ENCODE measurements at places on chromosomes 1 and 21. TPM values are rescaled to one million over a fixed set of nuclear protein-coding genes. Genes with fewer than 3 reads are reported as not detected.

DNA sequence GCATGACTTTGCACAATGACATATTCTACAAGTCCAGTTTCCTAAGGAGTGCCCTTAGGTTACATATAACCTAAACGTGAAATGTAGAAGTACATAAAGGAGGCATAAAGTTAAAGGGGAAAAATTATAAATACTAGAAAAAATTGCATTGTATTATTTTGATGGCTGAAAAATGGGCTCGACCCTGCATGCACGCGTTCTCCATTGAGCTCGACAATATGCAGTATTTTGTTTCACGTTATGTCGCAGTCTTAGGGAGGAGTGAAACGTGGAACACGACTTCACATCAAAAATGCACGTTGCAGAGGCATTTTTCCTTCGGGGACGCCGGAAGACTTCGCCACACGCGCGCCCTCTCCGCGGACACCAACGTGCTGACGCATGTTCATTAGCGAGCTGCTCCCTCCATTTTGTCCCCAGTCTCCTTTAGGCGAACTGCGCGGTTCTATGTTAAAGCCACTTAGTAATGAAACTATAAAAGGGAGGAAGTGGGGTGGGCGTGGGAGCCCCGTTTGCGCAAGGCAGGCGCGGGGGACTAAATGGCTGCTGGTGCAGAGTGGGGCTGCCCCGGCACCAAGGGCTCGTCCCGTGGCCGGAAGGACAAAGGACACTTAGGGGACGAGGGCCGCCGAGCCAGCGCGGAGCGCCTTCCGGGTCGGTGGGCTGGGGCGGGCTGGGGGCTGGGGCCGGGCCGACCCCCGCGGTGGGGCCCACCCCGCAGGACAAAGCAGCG is 749 bp upstream of the COX20 start:
- DNase-seq: peak; percentile 95

DNA sequence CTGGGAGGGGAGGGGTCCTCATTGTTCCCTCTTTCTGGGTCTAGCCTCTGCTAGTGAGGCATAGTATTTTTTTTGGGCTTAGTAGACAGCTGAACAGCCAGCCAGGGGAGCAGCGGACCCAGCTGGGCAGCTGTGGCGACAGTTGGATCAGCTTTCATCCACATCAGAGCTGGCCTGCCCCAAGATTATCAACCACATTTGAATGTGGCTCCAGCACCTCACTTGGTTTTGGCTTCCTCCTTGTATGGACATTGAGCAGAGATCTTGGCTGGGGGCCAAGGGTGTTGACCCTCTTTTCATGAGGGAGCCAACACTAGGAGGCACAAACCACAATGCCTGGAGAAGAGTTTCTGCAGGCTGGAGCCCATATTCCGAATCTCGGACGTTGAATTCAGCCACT is 25.0 kb downstream of the WNT4 start:
- no peak for DNase-seq

Gene TNNT2
- total RNA-seq: not detected

- DNase-seq: no peak
These were observed 114.1 kb downstream of the RNF220 start for GRCh38 chr1:44519035-44519676.

GRCh38 chr1:51926171-51926812 is 47.8 kb upstream of the NRDC start:
- DNase-seq: peak; percentile 82

Gene RGS1
- total RNA-seq: not detected

Gene GSTM1
- not detected for total RNA-seq

Gene MCOLN2
- total RNA-seq: 1.0 TPM

Gene C4BPA
- not detected for total RNA-seq

Gene KLHDC9
- total RNA-seq: 5.6 TPM

- DNase-seq: no peak
These were observed 23.5 kb upstream of the C1orf174 start for GRCh38 chr1:3923378-3924185.

DNA sequence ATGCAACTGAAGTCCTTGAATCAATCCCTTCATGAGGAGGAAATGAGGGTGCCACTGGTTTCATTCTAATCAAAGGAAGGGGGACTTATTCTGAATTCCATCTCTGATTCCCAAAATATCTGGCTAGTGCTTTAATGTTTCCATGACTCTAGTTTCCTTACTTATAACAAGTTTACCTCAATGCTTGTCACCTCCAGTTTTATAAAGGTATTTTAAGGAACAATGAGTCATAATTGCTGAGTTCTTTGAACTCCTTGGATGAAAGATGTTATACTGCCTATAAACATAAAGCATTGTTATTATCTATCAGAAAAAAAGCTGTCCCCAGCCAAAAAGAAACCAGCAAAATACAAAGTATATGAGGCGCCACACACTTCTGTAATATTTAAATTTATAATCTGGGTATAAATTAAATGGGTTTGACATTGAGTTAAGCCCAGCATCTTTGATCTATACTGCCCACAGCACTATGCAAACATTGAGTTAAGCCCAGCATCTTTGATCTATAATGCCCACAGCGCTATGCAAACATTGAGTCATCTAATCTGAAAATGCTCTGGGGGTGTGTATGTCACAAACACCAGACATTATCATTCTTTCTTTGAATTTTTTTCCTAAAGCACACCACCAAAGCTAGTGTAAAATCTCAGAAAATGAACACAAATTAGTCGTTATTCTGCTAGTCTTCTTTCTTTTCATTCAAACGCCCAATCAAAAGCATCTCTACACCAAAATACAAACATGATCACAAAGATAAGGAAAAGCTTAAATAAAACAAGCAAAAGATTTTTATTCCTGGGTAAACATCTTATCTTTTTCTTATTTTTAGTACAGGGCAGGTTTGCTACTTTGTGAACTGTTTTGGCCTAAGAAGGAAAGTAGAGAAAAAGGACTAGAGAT is 11.5 kb upstream of the CXADR start:
- DNase-seq: no peak

Gene FPGT
- 11.6 TPM for total RNA-seq

DNA sequence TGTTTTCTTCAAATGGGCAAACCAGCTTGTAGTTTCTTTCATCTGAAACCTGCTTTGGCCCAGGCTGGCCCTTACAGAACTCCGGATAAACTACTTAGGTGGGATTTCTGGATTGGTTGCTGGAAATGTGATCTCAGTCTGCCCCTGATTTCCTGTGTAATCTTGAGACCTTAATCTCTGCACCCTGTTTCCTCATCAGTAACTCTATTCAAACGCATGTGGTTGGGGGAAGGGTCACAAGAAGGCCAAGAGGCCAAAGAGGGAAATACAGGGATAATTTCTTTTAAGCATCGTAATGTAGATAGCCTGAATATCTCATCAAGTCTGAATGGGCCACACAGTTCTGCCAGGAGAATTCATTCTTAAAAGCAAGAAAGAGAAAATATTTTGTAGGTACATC is 483.6 kb downstream of the LTN1 start:
- no peak for DNase-seq

DNA sequence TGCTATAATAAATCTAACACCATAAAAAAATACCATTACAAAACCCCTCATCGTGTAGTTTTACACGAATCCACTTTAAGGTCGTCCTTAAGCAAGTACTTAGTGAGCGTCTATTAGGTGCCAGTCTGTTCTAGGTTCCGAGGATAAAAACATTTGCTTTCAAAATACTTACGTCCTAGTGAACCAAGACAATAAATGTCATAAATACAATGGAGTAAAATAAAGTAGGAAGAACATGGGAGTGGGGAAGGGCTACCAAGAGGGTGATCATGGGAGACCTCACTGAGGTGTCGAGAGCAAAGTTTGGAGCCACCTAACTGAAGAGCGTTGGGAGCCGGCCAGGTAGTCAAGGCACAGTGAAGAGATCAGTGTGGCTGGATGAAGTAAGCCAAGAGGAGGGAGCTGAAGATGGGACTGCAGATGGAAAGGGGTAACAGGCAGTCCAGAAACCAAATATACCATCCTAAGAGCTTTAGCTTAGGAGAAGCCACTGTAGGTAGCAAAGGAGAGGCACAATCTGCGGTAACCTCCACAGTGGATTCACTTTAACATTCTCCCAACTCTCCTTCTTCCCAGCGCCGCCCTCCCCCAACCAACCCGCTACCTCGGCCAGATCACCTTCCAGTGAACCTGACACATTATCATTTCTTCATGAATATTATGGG is 684 bp downstream of the LTN1 start:
- DNase-seq: peak; percentile 44

DNA sequence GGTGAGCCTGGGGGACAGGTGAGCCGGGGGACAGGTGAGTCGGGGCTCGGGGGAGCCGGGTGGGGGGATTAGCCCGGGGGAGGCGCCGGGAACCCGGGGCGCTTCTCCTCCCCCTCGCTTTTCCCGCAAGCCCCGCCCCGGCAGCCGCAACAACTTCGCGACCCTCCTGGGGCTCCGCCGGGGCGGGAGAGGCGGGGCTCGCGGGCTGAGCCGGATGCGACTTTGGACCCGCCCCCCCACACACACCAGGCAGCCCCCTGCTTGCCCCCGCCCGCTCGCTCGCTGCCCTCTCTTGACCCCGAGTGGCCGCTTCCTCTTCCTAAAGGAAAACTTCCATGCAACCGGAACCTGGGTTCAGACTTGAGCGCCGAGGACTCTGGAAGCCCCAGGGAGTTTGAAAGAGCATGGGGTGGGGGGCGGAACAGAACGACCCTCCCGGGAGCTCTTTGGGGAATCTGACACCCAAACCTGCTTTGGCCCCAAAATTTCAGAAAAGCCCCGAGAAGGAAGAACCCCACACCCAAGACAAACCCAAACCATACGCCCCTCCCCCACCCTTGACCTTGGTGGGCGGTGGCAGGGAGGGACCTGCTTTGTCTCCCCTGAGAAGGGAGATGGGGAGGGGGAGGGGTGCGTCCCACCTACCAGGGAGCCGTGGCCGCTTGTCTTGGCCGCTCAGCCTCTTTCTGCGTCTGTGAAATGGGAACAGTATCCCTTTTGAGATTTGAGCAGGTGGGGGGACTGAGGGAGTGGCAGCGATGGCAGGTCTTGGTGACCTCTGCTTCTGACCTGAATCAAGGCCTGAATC is 550 bp downstream of the ARHGEF16 start:
- DNase-seq: no peak

DNA sequence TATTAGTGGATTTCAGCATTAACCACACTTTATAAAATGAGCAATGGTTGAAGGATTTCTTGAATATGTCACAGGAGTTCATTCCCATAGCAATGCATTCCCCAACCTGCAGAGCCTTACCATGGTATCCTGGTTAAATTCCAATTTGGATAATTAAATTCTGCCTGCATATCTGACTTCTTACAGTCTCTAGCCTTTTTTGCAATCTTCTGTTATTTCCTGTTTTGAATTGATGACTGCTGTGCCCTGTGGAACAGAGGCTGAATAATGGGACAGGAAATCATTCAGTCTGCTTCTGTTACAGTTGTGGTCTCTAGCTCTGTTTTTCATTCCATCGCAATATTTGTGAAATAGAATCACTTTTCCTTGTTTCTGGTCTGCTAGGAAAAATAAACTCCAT is 1823.9 kb downstream of the PLA2G4A start:
- peak; percentile 29 for DNase-seq

DNA sequence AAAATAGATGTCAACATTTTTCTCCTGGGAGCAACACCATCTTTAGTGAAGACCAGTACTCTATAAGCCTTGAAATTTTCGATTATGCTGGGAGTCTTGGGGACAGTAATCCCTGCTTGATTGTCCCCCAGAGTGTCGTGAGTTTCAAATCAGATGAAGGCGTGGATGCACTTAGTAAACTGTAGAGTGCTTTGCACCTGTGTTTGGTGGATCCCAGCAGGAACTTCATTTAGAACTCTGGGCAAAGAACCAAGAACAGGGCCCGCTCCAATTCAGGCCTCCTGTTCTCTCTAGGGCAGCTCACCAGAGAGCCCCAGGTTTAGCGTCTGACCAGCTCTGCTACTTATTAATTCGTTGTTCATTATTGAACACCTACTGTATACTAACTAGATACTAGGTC is 1.5 kb downstream of the GPX7 start:
- no peak for DNase-seq

DNA sequence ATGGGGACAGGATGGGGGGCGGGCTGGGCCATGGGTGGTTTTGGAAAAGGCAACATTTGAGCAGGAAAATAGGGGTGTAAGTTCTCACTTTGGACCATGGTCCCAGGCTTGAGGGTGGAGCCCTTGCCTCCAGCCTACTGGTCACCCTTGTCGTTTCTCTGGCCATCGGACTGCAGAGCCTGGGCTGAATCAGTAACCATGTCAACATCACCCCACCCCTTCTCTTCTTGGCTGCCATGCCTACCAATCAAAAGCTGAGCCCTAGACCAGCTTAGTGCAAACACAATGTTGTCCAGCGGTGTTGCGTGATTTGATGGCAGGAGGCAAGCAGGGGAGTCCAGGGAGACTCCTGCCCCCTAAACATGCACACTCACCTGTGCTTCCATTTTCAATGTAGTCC is 231.0 kb upstream of the KAZN start:
- DNase-seq: no peak

DNA sequence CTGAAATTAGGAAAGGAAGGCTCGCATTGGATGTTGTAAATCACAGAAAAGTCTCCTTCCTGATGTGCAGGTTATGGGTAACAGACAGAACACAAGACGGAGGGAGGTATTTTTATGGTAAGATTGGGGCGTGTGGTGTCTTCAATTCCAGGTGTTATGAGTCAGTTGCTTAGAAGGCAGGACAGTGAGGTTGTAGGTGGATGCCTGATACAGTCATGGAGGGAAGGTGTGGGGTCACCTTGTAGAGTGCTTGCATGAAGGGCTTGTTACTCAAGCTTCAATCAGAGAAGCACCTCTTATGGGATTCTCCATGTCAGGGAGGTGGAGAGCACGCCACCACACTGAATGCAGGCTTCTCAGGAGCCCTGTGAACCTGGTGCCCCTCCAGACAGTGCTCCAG is 63.1 kb downstream of the C1orf21 start:
- no peak for DNase-seq

- no peak for DNase-seq
These were observed 24.9 kb upstream of the C1orf105 start for GRCh38 chr1:172395576-172395975.
